CD4-positive, CD25-positive, alpha-beta regulatory T cell (primary cell): ENCODE measurements at places on chromosomes 1 and 21. TPM values are rescaled to one million over a fixed set of nuclear protein-coding genes. Genes with fewer than 3 reads are reported as not detected.
A peak's percentile ranks its signal among the peaks of the same experiment; 100 is the strongest.

GRCh38 chr1:39799770-39800470 is 11.3 kb upstream of the BMP8B start:
- H3K4me3 ChIP-seq, result peak overlapping the region; percentile 51
- no peaks in the 10 kb centered on the region for H3K27me3 ChIP-seq
- peaks cover 6% of the 10 kb centered on the region for H3K4me1 ChIP-seq
- H3K27ac ChIP-seq, result peak overlapping the region; percentile 80
- H3K36me3 ChIP-seq, result no peaks in the 10 kb centered on the region

DNA sequence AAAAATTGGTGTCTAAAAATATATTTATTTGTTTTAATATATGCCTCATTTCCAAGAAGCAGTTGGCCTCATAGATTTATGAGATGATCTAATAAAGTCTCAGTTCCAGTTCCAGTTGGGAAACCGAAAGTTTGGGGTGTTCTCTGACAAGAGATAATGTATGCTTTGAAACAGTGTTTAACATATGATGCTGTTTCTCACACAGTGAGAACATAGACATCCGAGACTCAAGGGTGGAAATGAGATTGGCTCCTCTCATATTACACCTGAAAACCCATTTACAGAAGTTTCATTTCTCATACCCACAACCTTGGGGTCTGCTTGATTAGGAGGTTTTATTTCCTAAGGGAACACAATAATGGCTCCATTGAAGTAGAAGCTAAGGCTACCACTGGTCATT is 200.6 kb upstream of the BEND5 start:
- no peak overlapping the region for H3K4me3 ChIP-seq
- no peaks in the 10 kb centered on the region for H3K27me3 ChIP-seq
- H3K4me1 ChIP-seq, result no peaks in the 10 kb centered on the region
- no peak overlapping the region for H3K27ac ChIP-seq
- H3K36me3 ChIP-seq, result no peaks in the 10 kb centered on the region
- DNase-seq, result no peak

DNA sequence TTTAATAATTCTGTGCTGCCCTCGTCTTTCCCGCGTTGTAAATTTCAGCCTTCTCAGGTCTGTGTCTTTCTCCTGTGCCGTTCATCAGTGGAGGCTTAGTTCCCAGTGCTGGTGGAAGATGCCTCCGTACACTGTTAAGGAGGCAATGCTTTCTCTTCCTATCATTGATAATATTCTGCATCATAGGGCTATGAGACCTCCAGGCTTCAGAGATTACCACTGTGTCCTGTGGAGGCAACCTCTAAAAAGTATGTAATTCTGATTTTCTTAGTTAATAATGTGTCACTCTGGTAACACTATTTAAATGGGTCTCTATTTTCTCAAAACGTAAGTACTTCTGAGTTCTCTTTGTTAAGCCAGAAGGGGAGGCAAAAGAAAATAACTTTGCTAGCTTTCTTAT is 538.3 kb downstream of the SMYD3 start:
- DNase-seq, result no peak
- H3K4me3 ChIP-seq, result no peak overlapping the region
- no peaks in the 10 kb centered on the region for H3K27me3 ChIP-seq
- H3K36me3 ChIP-seq, result no peaks in the 10 kb centered on the region
- no peaks in the 10 kb centered on the region for H3K4me1 ChIP-seq

The EXO1 gene
- 2.3 TPM for total RNA-seq
